Astrocyte of the cerebellum (primary cell): ENCODE measurements at places on chromosomes 1 and 21.

DNA sequence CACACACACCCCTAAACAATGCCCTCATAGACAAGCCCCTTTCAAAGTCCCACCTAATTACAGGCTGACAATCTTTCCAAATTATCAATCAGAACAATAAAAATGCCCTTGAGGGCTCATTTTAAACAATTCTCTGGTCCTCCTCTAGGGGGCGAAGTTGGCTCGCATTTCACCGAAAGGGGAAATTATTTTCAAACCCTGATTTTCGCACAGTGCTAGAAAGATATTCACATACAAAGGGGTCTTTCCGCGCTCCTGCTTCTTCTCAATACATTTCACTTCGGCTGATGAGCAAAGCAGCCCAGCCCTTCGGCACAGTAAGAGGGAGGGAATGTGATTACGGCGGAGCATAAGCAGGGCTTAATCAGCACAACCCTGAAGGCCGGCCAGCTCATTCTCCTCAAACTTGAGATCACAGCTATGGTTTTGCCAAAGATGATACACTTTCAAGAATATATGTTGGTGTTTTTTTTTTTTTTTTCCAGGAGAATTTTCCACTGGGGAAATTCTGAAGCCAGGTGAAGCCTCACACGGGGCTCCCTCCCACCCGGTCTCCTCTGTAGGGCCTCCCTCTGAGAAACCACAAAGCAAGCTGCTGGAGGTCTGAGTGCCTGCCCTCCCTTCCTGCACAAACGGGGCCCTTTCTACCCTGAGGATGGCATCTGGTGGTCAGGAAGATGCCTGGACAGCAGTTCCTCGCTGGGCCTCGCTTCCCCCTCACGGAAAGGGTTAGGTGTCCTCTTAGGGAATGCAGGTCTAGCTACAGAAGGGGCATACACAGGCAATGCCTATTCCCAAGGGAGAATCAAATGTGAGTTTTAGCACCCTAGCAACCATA lies 66.9 kb downstream of the GNG12 start:
- peak; percentile 70 for DNase-seq

- DNase-seq = no peak
Observed at GRCh38 chr1:28466226-28466778, 39.5 kb upstream of the RCC1 start.

- DNase-seq = no peak
Observed at GRCh38 chr1:31764312-31765040, at the start of gene ADGRB2. Gene ADGRB2 (minus strand): TSS chr1:31764340. CDS start chr1:31757221, 7,119 bp downstream.

- DNase-seq = no peak
Observed at GRCh38 chr1:93033785-93034184, 45.3 kb upstream of the MTF2 start.
